SJSA1 (cell line): ENCODE measurements at places on chromosomes 13 and 19. TPM values are rescaled to one million over a fixed set of nuclear protein-coding genes. Genes with fewer than 3 reads are reported as not detected.
A peak's percentile ranks its signal among the peaks of the same experiment; 100 is the strongest.

DNA sequence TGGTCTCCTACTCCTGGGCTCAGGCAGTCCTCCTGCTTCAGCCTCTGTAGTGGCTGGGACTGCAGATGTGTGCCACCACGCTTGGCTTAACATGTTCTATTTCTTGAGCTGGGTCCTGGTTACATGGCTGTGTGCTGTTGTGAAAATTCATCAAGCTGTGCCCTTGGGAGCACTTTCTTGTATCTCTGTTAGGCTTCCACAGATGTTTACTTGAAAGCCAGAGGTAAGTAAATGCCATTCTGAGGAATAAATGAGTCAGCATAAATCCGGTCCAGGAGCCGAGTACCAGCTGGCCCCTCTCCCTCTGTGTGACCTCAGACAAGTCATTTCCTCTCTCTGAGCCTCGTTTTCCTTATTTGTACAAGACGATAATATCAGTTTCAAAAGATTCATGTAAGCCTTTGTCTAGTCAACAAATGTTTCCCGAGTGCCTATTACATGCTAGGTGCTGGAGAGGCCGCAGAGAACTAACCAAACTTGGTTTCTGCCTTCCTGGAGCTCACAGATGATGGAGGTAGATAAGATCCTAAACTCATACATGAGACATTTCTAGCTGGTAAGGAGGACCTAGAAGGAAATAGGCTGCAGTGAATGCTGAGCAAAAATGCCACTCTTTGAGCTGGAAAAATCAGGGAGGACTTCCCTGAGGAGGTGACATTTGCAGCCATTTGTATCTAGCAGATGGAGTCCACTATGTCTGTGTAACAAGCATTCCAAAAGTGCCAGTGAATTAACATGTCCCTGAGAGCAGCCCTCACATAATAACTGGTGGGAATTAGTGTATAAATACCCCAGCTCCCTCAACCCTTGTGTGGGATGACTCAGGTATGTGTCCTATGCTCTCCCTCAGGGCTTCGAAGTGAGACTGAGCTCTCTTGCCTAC, 2.7 kb upstream of the RASAL3 start:
- DNase-seq: no peak

S1PR4 gene
- not detected in 2 replicates for total RNA-seq

DNA sequence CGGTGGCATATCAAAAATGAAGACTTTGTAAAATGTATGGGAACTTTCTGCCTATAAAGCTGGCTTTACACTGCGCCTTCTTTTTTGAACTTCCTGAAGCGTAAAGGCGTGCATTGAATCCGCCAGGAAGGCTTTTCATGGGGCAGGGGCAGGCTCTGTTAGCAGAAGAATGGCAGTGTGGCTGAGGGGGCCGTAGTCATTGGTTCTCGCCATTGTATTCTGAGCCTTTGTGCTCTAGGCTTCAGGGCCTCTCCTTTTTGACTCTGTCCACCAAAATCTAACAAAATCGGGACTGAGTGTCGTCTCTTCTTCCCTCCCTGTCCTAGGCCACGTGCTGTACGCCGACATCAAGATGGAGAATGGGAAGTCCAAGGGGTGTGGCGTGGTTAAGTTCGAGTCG, 14.1 kb downstream of the PRAM1 start:
- no peak for DNase-seq

GRCh38 chr13:39448834-39449233, 154.2 kb downstream of the LHFPL6 start:
- DNase-seq: no peak

- DNase-seq: peak; percentile 35
These were observed 3.4 kb downstream of the DNMT1 start for GRCh38 chr19:10191347-10191746.

DNA sequence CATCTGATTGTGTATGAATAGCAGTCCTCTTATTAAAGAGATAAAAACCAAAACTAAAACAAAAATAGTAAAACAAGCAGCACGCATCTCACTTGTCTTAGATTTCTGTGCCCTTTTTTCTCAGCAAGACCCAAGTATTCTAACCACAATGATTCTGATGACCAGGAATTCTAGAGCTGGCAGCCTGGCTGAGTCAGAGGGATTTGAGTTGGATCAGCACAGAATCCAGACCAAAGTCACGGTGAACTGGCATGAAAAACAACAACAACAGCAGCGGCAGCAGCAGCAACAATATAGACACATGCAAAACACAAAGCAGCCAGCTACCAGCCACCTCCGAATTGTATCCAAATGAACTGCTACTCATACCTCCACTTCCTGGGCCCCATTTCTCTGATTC, 360.5 kb downstream of the KCNRG start:
- peak; percentile 44 for DNase-seq

- no peak for DNase-seq
These were observed 147.8 kb downstream of the SLITRK6 start for GRCh38 chr13:85651440-85651839.

DNA sequence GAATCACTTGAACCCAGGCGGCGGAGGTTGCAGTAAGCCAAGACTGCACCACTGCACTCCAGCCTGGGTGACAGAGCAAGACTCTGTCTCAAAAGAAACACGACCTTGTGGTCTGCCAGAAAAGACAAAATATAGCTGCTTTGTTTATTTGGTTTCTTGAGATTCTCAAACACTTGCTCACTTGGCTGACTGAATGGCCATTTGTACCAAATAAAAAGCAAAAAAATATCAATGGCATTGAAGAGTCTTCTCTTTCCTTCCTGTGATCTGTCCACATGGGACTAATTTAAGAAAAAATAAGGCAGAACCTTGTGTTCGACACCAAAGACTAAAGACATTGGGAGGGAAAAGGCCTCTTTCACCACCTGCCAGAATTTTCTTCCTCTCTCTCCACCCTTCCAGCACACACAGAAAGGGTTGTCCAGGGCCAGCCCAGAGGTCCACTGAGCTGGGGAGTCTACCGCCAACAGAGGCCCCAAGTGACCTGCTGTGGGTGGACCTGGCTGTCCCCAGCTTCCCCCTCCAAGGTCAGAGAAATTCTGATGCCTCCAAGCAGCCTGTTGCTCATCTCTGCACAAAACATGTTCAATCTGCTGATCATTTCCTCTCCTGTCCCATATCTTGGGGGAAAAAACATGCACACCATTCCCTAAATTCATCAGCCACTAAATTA, 5.9 kb downstream of the BRME1 start:
- DNase-seq: no peak

DNA sequence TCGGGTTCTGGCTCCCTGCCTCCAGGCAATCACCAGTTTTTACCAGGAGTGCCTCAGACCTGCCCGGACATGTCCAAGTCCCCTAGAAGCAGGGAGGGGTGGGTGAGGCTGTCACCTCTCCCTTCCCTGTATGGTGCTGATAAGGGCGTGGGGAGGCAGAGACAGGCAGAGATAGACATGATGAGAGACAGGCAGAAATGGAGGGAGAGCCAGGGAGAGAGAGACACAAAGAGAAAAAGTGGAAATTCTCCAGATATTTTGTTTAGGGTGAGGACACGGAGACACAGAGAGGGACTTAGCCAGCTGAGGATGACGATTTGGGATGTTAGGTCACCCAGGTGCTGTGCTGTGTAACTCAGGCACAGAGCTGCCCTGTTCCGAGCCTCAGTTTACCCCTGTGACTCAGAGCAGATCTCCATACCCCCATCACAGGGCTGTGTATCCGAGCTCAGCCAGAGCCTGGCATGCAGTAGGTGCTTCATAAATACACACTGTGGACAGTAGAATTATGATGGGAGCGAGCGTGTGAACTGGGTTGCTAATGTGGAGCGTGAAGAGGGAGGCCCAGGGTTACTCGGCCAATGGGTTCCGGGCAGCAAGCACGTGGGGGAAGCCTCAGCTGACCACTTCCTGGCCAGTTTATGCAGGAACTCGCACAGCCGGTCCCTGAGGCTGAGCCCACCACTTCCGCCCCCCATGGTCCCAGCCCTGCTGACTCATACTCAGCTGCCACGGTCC, 11.9 kb upstream of the GDF15 start:
- DNase-seq: peak; percentile 99

CNMD gene
- total RNA-seq: not detected in 2 replicates

DNA sequence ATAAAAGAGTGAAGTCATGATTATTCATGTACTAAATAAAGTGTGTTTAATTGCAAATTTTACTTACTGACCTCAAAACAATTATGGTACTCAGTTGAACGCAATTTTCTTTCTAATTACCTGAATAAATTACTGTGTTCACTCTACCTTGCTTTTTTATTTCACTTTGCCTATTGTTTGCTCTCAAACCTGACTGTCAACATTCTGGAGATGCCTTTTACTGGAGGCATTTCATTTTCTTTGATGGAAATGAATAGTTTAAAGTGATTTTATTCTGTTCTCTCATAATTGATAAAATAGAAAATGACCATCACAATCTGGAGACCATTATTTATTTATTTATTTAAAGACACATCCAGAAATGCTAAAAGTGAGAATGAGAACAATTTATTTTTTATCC, 811.5 kb upstream of the ATXN8OS start:
- no peak for DNase-seq

- no peak for DNase-seq
These were observed 10.9 kb downstream of the FAM187B start for GRCh38 chr19:35217649-35217990.

DNA sequence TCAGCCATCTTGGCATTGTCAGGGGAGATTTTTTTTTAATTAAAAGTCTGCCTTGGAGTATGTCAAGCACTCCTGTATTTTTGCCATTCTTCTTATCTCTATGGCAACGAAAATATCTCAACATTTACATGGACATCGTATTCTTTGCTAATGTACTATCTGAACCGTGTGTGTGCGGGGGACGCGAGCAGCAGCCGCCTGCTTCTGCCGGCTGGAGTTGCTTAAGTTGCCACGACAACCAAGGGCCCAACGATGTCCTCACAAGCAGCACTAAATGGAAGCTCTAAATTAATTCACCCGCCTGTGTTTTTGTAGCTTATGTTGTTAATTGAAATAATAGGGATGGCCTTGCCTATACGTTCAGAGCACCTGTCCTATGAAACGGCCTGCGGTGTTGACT, 309.5 kb downstream of the TEX29 start:
- peak; percentile 26 for DNase-seq

DNA sequence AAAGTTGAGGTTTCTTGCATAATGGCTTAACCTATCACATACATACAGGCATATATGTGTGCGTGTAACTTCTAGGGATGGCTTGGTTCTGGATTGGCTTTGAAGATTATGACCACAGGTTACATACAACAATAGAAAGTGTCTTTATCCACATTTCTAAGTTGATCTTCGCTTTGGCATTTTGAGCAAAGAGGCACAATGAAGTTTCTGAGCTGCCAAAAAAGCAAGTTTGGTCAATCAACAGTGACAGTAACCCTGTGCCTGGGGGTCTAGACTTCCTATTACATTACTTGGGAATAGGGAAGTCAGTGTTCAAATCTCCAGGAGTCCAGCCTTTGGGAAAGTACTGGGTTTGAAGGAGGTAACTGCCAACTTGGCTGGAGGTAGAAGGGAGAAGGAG, 3.1 kb upstream of the SOX1 start:
- DNase-seq: no peak

DNA sequence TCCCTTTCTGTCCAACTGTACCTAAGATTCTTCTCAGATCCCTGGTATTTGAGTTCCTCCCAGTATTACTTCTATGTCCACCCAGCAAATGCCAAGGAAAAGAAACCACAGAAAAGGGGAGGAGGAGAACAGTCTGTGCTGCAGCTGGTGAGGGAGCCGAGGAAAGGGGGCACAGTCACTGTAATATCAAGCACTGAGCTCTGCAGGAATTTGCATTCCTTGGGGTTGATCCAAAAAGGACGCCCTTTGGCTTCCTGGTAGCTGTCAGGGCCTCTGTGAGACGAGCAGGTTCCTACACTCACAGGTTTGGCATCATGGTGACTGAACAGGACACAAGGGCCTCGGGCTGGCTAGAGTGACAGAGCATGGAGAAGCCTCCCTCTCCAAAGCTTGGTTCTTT, 273.4 kb downstream of the NHLRC3 start:
- DNase-seq: no peak

- DNase-seq: no peak
These were observed 6.1 kb downstream of the ATP13A1 start for GRCh38 chr19:19657397-19657783.

DNA sequence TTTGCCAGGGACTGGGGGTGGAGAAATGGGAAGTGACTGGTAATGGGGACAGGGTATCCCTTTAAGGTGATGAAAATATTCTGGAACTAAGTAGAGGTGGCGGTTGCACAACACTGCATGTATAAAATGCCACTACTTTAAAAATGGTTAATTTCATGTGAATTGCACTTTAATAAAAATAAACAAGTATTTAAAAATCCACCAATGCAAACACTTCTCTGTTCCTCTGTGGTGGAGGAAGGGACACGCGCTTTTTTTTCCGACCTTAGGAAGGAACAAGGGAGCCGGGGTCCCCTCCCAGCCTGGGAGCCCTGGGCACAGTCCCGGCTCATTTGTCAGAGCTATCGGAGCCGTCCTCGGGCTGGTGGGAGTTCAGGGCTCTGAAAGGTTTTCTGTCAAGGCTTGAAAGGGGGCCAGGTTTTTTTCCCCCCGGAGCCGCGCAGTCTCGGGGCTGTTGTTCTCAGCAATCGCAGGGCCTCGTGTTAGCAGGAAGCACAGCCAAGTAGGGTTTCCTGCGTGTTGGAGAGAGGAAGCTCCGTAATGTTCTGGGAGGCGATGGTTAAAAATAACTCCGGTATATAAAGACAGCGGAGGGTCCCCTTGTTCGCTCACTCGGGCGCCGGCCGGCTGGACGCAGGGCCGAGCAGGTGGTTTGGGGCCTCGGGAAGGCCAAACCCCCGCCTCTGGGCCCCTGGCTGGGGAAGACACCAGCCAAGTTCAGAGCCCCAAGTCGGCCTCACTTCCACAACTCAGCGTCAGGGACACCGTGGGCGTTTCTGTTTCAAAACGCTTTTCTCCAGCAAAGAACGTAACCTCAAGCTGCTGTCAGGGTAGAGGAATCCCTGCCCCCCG, 41.2 kb upstream of the KLF2 start:
- DNase-seq: no peak

GPR12 gene
- total RNA-seq: not detected in 2 replicates

- DNase-seq: no peak
These were observed 6.9 kb downstream of the TBXA2R start for GRCh38 chr19:3599776-3600187.

DNA sequence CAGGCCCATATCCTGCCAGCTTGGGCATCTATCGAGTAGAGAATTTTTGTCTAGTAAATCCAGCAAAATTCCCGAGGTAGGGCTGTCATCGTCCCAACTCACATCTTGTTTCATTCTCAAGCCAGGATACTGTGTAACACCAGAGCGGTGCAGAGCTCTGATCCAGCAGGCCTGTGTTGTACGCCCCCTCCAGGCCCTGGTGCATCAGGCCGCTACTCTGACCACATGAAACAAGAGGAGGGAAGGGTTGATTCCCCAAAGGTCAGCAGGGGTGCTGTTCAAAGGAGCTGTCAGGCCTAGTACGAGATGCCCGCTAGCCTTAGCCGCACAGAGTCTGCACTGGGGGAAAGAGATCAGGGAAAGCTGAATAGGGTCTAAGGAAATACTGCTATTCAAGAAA, 276.0 kb downstream of the SLC7A1 start:
- no peak for DNase-seq

LILRA1 gene
- not detected in 2 replicates for total RNA-seq

USHBP1 gene
- total RNA-seq: not detected in 2 replicates

SPACA4 gene
- not detected in 2 replicates for total RNA-seq

DNA sequence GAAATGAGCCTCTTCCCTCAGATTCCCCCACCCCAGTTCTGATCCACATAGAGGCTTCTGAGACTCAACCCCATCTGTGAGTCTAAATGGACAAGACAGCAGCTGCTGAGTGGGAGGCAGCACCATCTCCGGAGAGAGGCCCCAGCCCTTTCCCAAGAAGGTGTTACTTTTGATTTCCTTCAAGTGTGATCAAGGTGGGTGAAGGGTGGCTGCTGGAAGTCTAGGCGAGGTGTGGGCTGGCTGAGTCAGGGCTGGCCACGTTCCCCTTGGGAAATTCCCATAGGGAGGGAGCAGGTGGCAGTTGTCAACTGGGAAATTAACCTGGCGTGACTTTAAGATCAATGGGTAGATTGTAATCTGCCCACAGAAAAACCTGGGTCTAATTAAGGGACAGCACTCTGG, 148.0 kb downstream of the FOXO1 start:
- no peak for DNase-seq

PRR12 gene
- total RNA-seq: 0.66 and 2.6 TPM in 2 replicates
